Mammary epithelial cell (primary cell): ENCODE measurements at places on chromosomes 3 and 15. TPM values are rescaled to one million over a fixed set of nuclear protein-coding genes. Genes with fewer than 3 reads are reported as not detected.

DNA sequence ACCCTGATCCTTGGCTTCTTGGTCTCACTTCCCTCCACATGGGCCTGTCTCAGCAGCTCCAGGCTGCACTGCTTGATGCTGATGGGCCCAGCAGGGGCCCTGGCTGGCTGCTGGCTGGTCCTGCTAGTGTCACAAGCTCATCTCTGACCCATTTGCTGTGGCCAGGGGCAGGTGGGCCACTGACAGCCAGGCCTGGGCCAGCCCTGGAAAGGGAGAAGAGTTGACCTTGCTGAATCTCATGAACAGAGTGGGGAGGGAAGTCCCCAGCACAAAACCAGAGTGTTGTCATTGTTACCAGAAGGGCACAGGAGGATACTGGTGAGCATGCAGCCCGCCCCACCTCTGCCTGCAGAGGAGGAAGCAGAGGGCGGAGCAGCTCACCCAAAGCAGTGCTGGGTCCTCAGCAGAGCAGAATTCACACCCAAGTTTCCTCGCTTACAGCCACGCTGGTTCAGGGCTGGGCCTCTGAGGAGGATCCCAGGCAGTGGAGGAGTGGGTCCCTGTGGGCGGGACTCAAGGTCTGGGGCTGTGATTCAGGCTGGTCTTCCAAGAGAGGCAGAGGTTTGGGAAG, 7.6 kb upstream of the KLF15 start:
- DNase-seq = no peak

DNA sequence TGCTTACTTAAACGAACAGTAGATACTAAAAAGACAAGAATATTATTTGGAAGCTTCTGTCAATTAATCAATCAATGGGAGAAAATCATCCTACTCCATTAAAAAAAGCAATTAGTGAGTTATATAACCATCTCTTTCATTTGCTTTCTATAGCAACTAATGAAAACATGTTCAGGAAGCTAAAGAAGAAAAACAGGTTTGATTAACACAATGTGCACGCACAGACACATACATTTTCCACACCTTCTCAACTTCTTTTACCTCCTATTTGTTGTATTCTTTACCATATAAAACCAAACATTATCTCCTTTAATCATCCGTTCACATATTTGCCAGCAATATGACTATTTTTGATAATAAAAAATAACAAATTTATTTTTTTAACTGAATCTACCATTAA, 111.3 kb downstream of the GBE1 start:
- DNase-seq = peak; percentile 6

The EFCC1 gene
- not detected for polyA plus RNA-seq

The NFKBIZ gene
- 15.3 TPM for polyA plus RNA-seq
